ENCODE measurements at places on chromosomes 5 and 9. TPM values are rescaled to one million over a fixed set of nuclear protein-coding genes. Genes with fewer than 3 reads are reported as not detected.

The ARHGEF37 gene
- 2.9 TPM for polyA plus RNA-seq

The PARP8 gene
- polyA plus RNA-seq: 5.8 TPM

The TMEM252 gene
- not detected for polyA plus RNA-seq

The LRRC19 gene
- polyA plus RNA-seq: not detected

The ST8SIA4 gene
- 0.45 TPM for polyA plus RNA-seq

The SPAG8 gene
- 0.80 TPM for polyA plus RNA-seq

The NXNL2 gene
- polyA plus RNA-seq: 0.06 TPM

The CARTPT gene
- polyA plus RNA-seq: not detected

The PCDHGA2 gene
- 1.3 TPM for polyA plus RNA-seq

The PCDHA9 gene
- 0.02 TPM for polyA plus RNA-seq

The SMIM33 gene
- 0.04 TPM for polyA plus RNA-seq

The LHX6 gene
- 1.2 TPM for polyA plus RNA-seq

The RAB3C gene
- 0.34 TPM for polyA plus RNA-seq

The SEMA6A gene
- polyA plus RNA-seq: 6.0 TPM

The PCAT7 gene
- polyA plus RNA-seq: 0.21 TPM

The GABRA1 gene
- polyA plus RNA-seq: not detected

The CCDC112 gene
- polyA plus RNA-seq: 1.8 TPM
